ENCODE measurements at places on chromosomes 7 and 10. TPM values are rescaled to one million over a fixed set of nuclear protein-coding genes. Genes with fewer than 3 reads are reported as not detected.
A peak's percentile ranks its signal among the peaks of the same experiment; 100 is the strongest.

DNA sequence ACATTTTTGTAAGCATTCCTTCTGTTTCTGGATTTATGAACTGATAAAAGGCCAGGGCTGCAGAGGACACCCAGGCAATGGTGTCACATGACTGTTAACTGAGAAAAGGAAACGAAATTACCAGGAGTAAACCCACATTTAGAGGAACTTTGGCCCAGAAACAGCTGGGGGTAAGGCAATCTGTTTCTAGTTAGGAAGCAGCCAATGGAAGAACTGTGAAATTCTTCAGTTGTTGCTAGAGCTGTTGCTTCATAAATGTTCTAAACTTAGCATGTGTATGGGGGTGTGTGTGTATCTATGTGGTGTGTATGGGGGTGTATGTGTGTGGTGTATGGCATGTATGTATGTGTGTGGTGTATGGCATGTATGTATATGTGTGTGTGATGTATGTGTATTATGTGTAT, 11.8 kb upstream of the PDCD4 start:
- DNase-seq = peak; percentile 94

GRCh38 chr7:2903682-2904162, 59.6 kb upstream of the GNA12 start:
- no peak for DNase-seq

GRCh38 chr10:34219753-34220548, 595.1 kb downstream of the PARD3 start:
- no peak for DNase-seq

GRCh38 chr10:77583527-77583926, 54.1 kb downstream of the KCNMA1 start:
- no peak for DNase-seq

- DNase-seq = no peak
These were observed 410.3 kb downstream of the KIF20B start for GRCh38 chr10:90111671-90112070.

GRCh38 chr10:72083790-72084459, 4.4 kb downstream of the SPOCK2 start:
- DNase-seq = no peak

DNA sequence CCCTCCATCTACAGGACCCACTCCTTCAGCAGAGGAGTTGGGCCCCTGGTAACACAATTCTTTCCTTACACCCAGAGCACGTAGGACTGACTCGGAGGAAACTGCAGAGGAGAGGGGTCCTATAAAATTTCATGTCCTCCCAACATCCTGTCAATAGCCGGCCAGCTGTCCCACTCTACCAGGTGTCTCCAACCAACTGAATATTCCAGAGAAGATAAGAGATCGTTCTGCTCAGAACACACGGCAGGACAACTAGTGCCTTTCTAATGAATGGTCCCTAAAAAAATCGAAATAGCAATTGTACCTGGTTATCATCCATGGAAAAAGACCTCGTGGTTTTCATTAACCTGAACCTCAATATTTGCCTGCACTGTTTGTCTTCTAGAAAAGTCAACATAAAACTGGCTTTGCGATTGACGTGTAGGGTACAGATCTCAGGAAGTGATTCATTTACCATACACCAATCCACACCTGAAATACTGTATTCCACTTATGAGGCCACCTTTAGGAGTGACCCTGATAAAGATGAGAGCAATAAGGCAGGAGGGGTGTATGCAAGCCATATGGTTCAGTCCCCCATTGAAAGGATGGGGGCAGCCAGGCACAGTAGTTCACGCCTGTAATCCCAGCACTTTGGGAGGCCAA, 111.7 kb downstream of the PARP12 start:
- DNase-seq = no peak

GRCh38 chr10:71678057-71678805, 41.3 kb downstream of the C10orf105 start:
- no peak for DNase-seq

- DNase-seq = no peak
These were observed 139.7 kb downstream of the TMEM26 start for GRCh38 chr10:61313460-61313859.

DNA sequence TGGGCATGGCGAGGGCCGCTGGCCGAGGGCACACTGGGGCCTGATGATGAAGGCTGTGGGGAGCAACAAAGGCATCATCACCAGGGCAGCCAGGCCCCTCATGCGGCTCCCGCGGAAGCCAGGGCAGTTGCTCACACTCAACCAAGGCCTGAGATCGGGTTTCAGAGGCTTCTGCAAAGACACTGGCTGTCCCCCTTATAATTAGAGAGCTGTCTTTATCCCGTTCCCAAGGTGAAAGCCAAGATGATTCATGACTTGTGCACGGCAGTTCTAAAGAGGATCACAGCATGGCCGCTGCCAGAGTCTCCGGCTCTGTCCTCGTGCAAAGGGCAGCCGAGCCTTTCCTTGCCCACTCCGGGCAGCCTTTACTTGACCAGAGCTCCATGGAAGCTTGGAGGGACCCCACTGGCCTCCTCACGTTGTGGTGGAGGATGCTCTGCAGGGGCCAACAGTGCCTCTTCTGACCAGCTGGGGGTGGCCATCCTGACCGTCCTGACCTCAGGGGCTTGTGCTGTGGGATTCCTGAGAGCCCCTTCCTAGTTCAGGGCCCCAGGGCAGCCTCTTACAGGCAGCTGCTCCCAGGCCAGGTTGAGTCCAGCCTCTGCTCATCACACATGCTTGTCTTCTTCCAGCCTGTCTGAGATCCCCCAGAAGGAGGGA, 82.3 kb downstream of the PRKAG2 start:
- DNase-seq = no peak

- no peak for DNase-seq
These were observed 103.1 kb upstream of the RPA3 start for GRCh38 chr7:7821517-7821916.

- DNase-seq = no peak
These were observed 10.1 kb upstream of the BAZ1B start for GRCh38 chr7:73532224-73532623.

DNA sequence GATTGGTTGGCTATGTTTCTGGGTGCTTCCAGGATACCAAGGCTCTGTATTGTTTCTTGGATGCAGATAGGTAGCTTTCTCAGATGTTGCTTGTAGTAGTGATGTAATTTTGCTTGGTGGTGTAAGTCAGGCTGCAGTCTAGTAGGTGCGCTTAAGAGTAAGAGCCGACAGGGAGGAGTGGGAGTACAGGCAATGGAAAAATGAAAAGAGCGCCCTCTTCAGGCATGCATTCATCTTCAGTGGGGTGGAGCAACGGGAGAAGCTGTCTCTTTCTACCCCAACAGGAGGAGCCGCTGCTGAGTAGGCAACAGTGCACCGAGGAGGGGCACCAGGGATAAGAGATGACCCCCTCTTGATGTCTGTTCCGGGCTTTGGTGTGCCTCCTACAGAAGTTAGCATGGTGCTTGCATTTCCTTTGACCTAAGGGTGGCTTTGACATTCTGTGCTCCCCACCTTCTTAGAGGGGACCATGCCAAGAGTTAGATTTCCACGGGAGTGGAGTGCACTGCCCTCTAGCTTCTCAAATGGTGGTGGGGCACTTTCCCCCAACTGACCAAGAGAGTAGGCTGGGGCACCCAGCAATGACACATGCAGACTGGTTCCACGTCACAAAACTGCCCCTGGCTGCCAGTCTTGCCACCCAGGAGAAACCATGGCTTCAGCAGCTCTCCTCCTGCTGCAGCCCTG, 56.1 kb downstream of the ZNF783 start:
- DNase-seq = no peak

GRCh38 chr7:105151152-105151551, 137.1 kb downstream of the KMT2E start:
- DNase-seq = no peak

- no peak for DNase-seq
These were observed 80.1 kb upstream of the EMX2 start for GRCh38 chr10:117462424-117462792.

DNA sequence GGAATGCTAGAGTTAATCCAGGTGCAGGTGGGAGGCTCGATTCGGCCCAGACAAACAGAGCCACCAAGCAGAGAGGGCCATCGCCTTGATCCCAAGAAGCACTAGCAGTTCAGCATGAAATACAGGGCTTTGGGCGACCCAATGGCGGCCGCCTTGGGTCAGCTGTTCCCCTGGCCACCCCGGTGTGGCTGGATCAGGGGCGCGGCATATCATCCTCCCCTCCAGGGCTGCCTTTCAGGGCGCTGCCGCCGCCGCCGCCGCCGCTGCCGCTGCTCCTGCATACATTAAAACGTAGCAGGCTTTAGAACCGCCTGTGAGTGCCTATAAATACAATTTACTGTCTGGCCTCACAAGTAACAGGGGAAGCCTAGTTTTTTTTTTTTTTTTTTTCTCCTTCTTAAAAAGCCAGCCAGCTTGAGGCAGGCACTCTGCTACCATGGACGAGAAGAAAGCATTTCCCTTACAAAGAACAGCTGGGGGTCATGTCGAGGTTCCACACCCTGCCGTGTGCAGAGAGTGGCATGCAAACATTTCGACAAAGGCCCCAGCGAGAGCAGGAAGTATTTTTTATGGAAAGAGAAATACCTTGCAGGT, 57.7 kb upstream of the EFCAB10 start:
- DNase-seq = no peak

DNA sequence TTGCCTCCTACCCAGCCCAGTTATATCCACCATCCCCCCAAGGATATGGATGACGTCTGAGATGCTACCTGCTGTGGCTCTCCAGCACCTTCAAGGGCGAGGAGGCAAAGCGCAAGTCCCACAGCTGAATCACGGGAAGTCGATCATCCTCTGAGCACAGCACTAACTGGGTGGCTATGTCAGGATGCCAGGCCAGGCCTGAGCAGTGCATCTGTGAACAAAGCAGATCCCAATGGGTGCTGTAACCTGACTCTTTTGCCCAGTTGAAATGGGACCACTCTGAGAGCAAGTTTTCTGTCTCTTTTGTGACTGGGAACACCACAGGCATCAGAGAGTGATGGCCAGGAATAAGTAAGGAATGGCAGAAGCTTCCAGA, 12.3 kb downstream of the SEC31B start:
- DNase-seq = no peak

- DNase-seq = no peak
These were observed 86.7 kb downstream of the ARHGAP22 start for GRCh38 chr10:48517911-48518811.

DNA sequence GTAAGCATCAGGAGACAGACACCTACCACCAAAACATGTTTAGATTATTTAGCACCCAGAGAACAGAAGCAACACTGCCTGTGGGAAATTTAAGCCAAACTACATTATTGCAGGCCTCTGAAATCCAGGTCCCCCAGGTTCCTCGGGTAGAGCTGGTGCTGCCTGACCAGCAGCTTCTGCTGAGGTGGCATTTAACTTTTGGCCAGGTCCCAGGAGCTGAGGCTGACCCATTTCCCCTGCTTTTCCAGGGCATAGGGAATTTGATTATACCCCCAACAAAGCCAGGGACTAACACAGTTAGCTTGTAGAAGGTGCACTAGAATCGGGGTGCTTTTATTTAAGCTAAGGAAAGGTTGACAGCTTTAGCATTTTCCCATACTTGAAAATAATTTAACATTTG, 4.7 kb downstream of the LRRC4 start:
- no peak for DNase-seq

GRCh38 chr7:41554481-41554880, 148.4 kb downstream of the INHBA start:
- no peak for DNase-seq

DNA sequence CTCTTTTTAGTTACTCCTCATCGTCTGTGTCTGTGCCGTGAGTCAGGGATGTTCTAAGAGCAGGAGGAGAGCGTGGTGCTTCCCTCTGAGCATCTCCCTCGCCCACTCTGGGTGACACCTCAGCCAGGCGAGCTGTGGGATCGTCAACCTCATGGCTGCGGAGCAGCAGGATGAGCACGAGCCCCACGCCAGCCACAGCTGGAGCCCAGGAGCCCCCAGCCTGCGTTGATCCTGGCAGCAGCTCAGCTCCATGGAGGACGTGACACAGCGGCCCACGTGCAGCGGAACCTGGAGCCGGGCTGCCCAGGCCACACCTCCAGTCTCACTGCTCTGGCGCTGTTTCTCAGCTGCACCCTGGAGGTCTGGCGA, 512.0 kb downstream of the PTPRN2 start:
- DNase-seq = no peak

DNA sequence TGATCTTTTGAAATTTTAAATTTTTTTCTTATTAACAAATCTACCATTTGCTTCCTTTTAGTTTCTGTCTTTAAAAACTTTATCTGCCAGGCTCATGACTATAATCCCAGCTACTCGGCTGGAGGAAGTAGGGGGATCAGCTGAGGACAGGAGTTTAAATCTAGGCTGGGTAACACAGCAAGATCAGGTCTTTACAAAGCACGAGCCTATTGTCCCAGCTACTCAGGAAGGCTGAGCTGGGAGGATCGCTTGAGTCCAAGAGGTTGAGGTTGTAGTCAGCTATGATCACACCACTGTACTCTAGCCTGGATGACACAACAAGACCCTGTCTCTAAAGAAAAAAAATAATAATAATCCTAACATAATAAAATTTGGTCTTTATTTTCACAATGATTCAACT, 17.5 kb downstream of the DPY19L1 start:
- no peak for DNase-seq

The CLEC2L gene
- 0.99 TPM for total RNA-seq

The ANKRD61 gene
- not detected for total RNA-seq

The CAMK2G gene
- total RNA-seq = 19.2 TPM

The ATOH7 gene
- total RNA-seq = not detected

The KCNH2 gene
- total RNA-seq = 0.99 TPM

The PRSS37 gene
- total RNA-seq = not detected

The SFXN2 gene
- 7.1 TPM for total RNA-seq

The ASZ1 gene
- not detected for total RNA-seq

Measured in skin of body (tissue), 3 donors.